ENCODE measurements at places on chromosomes 5 and 9.

- no peak for DNase-seq
Measured at GRCh38 chr5:68849906-68850305, 243.9 kb upstream of the SLC30A5 start.

- DNase-seq, result no peak
Measured at GRCh38 chr9:21933281-21933680, 60.9 kb downstream of the CDKN2A start.

DNA sequence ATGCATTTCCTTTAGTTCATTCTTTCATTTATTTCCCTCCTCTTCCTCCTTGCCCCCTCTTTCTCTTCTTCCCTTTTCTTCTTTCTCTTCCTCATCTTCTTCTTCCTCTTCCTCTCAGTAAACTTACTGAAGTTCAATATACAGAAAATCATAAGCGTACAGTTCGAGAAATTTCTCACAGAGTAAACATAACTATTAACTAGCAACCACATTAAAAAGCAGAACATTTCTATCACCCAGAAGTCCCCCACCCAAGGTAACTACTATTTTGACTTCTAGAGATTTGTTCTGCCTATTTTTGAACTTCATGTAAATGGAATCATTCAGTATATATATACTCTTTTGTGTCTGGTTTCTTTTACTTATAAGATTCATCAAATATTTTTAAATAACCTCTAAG lies 48.2 kb downstream of the TNFAIP8 start:
- no peak for DNase-seq

GRCh38 chr5:138360941-138361452 lies 8.5 kb downstream of the KDM3B start:
- no peak for DNase-seq

GRCh38 chr9:128771094-128771721 lies 519 bp downstream of the ZER1 start:
- DNase-seq, result no peak

DNA sequence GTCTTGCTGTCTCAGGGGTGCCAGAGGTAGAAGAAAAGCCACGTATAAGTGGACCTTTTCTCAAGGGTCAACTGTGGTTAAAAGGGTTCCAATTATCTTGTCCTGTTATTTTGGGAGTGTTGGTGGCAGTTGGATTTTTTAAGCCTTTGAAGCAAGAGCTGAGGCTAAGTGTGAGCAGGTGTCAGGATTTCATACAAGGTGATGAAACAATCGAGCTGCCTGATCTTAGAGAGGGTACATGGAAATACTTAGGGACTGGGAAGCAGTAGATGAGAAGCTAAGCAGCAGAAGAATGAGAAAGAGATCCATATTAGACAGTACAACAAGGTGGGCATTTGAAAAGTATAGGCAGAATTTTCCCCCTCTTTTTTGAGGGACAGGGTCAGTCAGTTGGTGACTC lies 23.6 kb downstream of the FOCAD start:
- DNase-seq, result no peak

- DNase-seq, result no peak
Measured at GRCh38 chr5:80835128-80835527, 125.0 kb upstream of the RASGRF2 start.

- DNase-seq, result peak; percentile 90
Measured at GRCh38 chr9:16191691-16192402, 639.0 kb downstream of the CCDC171 start.

DNA sequence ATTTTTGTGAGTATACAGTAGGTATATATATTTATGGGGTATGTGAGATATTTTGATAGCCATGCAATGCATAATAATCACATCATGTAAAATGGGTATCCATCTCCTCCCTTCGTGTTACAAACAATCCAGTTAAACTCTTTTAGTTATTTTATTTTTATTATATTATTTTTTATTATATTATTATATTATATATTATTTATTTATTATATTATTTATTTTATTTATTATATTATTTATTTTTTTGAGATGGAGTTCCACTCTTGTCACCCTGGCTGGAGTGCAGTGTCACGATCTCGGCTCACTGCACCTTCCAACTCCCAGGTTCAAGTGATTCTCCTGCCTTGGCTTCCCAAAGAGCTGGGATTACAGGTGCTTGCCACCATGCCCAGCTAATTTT lies 138.6 kb downstream of the WDR70 start:
- no peak for DNase-seq

GRCh38 chr5:66306105-66306843 lies 162.2 kb downstream of the SREK1 start:
- DNase-seq, result peak; percentile 78

- no peak for DNase-seq
Measured at GRCh38 chr5:142684508-142685041, 1.3 kb downstream of the FGF1 start.

GRCh38 chr9:13139641-13140171 lies 139.8 kb downstream of the MPDZ start:
- peak; percentile 91 for DNase-seq

- peak; percentile 94 for DNase-seq
Measured at GRCh38 chr5:40570408-40571129, 109.1 kb upstream of the PTGER4 start.

DNA sequence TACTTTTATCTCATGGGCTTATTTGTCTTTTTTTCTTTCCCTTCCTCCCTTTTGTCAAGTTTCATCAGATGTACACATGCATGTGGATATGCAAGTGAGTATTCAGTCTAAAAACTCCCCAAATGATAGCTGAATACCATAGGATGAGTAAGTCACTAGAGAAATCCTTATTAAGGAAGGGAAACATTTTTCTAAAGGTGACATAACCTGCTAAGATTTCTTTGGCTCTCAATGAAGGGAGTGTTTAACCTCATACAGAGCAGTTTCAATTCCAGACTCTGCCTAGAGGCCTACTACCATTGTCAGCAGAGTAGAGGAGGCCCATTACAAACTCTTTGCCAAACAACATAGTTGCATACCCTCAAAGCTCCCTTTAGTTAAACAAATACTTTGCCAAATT lies 192.4 kb downstream of the ARHGEF28 start:
- peak; percentile 91 for DNase-seq

DNA sequence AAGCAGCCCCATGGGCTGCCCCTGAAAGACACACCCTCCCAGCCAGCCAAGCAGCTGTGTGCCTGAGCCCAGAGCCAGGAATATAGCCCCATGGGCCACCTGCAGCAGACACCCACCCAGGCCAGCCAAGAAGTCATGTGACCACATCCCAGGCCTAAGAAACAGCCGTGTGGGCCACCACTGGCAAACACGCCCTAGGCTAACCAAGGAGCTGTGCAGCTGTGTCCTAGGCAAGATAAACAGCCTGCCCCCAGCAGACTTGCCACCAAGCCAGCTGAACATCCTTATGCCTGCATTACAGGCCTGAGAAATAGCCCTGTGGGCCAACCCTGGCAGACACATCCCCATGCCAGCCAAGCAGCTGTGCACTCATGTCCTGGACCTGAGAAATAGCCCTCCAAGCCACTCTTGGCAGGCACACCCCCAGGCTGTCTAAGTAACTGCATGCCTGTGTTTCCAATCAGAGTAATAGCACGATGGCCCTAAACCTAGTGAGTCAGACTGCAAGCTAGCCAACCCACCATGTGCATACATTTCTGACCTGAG lies 143.0 kb downstream of the ADAMTS6 start:
- no peak for DNase-seq

- DNase-seq, result no peak
Measured at GRCh38 chr5:74433896-74434829, 206.4 kb downstream of the ENC1 start.

DNA sequence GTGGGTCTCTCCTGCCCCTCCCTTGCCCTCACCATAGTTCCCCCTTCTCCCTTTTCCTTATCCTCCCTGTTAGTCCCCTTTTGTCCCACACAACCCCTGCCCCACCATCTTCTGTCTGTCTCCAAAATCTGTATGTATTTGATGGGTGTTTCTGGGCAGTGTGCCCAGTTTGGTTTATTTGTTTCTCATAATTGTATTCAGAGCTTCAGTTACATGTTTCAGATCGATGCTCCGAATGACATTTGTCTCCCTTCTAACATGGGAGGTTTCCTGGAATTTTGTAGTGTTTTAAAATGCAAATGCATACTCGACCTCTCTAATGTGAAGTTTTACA lies 22.2 kb downstream of the FBXL7 start:
- DNase-seq, result no peak

GRCh38 chr5:34511915-34512314 lies 144.2 kb upstream of the RAI14 start:
- peak; percentile 79 for DNase-seq

DNA sequence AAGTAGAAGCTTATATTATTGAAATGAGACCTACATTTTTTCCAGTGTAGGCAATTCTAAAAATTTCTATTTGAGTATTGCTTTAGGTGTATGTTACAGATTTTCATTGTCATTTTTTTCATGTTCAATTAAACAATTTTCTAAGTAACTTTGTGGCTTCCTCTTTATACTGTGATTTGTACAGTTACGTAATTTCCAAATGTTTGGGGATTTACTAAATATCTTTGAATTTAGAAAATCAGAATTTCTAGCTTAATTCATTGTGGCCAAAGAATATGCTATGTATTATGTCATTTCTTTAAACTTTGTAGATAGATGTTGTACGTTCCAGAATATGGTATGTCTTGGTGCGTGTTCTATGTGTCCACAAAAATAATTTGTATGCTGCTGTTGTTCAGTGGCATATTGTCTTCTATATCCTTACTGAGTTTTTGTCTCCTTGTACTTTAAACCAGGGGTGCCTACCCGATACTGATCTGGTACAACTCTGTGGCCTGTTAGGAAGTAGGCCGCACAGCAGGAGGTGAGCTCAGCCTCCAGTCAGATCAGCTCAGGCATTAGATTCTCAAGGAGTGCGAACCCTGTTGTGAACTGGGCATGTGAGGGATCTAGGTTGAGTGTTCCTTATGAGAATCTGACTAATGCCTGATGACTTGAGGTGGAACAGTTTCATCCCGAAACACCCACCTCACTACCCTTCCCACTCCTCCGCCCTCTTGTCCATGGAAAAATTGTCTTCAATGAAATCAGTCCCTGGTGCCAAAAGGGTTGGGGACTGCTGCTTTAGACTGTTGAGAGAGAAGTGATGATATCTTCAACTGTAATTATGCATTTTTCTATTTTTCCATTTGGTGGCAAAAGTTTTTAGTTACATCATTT lies 63.5 kb downstream of the UBE2R2 start:
- no peak for DNase-seq

DNA sequence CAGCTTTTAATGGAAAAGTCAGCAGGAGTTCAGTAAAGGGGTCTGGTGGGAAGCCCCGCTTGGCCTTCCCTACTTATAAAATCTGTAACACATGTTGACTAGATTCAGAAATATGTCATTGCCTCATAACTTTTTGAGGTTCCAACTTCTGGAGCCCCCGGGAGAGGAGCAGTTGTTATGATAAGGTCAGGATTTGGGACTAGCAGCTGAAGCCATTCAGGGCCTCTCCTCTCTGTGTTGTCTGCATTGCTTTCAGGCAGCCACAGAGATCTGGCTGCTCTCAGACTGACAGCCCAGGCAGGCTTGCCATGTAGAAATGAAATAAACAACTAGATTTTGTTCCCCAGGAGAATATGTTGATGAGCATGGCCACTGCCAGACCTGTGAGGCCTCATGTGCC lies 167.1 kb downstream of the RFK start:
- DNase-seq, result no peak

- no peak for DNase-seq
Measured at GRCh38 chr5:2254880-2255750, 372.4 kb upstream of the IRX4 start.

GRCh38 chr5:7755958-7756357 lies 95.0 kb downstream of the CFAP90 start:
- no peak for DNase-seq

DNA sequence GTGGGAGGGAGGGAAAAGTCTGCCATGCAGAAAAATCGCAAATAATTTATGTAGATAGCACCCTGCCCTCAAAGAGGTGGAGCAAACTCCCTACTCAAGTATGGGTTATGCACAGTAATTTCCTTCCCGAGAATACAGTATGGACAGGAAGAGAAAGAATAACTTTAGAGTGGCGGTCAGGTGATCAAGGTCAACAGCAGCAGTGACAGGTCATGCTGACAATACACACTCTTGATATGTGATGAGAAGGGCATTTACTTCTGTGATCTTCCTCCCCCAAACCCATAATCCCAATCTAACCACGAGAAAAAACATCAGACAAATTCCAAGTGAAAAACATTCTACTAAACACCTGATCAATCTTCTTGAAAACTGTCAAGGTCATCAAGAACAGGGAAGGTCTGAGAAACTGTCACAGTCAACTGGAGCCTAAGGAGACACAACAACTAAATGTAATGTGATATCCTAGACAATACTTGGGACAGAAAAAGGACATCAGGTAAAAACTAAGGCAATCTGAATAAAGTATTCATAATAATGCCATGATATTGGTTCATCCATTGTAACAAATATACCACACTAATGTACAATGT lies 11.7 kb downstream of the BICD2 start:
- DNase-seq, result no peak

DNA sequence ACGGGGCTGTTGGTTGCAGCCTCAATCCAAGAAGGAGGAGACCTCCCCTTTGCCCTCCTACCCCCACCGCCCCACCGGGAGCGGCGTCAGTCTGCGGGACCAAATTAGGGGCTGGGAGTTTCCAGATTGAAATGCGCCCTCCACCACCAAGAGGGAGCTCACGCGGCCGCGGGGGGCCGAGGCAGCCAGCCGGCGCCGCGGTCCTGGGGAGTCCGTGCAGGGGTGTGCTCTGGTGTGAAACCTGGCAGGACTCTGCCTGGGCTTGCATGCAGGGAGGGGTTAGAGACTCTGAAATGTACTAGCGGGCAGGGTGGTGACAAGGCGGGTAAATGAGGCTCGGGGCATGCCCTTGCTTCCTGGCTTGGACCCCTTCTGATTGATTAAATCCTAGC lies 989 bp upstream of the FBN2 start:
- peak; percentile 13 for DNase-seq

GRCh38 chr5:135877570-135878155 lies 18.0 kb downstream of the IL9 start:
- no peak for DNase-seq

DNA sequence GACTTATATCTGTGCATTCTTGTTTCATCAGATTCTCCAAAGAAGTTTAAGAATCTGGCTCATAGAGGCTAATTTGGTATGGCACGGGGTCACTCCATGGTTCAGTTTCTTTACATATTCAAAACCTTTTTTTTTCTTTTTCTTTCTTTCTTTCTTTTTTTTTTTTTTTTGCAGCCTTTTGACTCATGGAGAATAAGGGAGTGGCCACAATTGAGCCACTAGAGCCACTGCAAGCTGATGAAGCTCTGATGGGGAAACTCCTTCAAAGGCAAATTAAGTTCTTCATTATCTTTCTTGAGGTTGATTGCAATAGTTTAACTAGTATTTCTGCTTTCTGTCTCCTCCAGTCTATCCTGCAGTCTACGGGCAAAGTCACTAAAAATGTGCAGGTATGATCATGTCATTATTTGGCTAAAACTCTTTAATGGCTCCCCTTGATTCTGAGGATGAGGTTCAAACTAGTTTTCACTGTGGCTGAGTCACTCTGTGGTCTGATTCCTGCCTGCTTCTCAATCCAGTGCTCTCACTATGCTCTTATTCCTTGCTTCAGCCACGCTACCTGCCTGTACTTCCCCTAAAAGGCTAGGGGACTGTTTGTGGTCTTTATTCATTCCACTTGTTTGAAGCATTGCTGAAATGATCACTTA lies 93.5 kb upstream of the RIOK2 start:
- DNase-seq, result no peak

All from cardiac fibroblast (primary cell).